ENCODE measurements at places on chromosomes 1 and 21.
A peak's percentile ranks its signal among the peaks of the same experiment; 100 is the strongest.

DNA sequence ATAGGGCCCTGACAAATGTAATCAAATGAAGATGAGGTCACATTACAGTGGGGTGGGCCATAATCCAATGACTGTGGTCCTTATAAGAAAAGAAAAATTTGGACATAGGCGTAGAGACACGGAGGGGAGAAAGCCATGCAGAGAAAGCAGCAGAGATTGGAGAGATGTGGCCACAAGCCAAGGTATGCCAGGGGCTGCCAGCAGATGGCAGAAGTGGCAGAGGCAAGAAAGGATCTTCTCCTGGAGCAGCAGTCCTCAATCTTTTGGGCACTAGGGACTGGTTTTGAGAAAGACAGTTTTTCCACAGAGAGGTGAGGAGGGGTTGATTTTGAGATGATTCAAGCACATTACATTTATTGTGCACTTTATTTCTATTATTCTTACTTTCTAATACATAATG lies 355.1 kb downstream of the NPHP4 start:
- no peak for DNase-seq

DNA sequence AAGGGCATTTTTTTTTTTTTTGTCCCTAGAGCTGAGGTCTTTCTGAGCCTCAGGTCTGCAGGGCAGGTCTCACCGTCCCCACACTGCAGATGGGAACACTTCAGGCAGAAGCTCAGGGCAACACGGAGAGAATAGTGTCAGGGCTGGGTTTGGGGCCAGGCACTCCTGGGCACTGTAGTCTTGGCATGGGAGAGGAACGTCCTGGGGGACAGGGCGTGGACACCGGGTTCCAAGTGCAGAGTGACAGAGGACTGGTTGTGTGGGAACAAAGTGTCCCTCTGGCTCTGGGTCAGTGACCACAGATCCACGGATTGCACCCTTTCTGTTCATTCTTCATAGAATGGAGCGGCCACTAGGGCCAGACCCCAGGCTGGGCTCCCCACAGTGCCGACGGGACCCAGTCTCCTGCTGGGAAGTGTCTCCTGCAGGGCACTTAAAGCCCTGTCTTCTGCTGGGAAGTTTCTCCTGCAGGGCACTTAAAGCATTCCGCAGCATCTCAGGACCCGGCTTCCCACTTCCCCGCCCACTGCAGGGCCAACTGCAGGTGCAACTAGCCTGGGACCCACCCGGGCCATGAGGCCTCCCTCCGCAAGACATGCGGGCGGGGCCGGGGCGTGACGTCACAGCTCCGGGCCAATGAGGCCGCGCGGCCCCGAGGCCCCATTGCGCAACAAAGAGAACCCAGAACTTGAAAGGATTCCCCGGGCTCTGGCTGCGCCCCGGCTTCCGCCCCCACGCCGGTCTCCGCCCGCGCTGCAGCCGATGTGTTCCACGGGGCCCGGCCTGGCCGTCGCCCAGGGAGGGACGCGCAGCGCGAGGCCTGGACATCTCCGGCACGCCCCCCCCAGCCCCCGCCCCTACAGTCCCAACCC lies 1.2 kb downstream of the GPR153 start:
- no peak for DNase-seq

DNA sequence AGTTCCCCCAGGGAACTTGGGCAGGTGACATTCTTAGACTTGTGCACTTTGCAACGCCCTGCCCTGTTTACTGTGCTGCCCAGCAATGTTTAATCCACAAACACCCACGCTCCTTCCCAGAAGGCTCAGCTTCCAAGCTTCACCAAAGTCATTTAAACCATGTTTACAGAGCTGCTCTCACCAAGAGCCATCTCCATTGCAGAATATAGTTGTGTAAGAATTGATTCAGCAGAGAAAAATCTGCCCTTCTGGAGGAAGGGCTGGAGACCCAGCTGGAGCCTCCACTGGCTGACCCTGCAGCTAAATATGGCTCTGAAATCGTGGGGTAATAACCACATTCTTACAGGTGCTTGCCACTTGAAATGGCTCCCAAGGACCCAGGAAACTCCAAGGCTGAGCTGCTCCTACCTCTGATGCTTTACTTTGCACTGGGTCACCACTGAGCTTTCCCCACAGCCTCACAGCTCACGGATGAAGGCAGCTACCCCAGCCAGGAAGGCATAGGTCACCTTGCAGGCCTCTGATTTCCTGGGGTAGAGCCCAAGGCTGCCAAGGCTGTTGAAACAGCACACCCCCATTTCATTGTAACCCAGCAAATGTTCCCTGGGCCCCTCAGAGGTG lies 8.7 kb downstream of the CAPN2 start:
- no peak for DNase-seq

GRCh38 chr21:33020558-33021100 lies 5.1 kb upstream of the OLIG2 start:
- DNase-seq: no peak

DNA sequence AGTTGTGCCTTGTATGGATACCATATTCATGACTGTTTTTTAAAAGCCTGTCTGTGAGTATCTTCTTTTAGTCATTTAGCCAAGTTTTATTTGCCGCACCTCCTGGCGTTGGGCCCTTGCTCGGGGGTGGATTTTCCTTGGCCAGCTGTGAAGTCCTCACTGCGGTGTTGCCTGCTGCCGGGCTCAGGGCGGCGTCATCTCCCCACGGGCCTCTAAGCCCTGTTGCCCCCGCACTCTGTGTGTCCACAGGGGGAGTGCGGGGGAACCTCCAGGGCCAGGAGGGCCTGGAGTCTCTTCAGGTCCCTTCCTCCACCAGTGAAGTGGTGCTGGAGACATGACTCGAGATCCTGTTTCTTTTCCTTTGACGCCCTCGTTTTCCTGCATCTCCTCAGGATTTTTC lies 65.8 kb upstream of the DIP2A start:
- DNase-seq: peak; percentile 9

GRCh38 chr1:69592341-69592740 lies 24.6 kb downstream of the LRRC7 start:
- no peak for DNase-seq

DNA sequence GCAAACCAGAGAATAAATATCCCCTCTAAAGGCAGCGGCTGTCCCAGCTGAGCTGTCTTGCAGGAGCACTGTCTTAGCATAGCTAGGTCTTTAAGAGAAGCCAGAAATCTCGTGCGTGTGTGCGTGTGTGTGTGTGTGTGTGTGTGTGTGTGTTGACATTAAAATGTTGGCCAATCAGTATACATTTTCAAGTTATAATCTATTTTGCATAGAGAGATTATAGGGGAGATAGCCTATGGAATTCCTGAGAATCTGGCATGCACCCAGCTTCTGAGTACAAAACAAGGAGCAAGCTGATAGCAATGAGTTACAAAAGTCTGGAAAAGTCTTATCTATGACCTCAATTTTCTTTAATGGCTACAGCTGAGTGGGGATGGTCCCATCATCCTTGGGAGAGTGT lies 17.7 kb downstream of the METTL13 start:
- DNase-seq: no peak

GRCh38 chr1:85440612-85441011 lies 24.3 kb downstream of the DDAH1 start:
- no peak for DNase-seq

DNA sequence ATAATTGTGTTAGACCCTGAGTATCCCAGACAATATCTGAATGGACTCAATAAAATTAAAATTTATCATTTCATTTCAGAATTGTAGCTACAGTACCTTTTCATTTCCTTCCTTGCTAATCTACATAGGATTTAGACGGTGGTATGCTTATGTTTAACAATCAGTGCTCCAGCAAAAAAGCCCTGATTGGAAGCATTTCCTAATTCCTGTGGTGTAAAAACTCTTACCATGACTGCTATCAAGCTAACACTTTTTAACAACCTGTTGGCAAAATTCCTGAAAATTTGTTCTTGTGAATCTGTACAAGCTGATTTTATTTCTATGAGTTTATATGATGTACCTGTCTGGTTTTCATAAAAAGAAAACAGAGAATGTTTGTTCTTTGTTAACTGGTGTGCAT lies 5.2 kb upstream of the FNBP1L start:
- no peak for DNase-seq

DNA sequence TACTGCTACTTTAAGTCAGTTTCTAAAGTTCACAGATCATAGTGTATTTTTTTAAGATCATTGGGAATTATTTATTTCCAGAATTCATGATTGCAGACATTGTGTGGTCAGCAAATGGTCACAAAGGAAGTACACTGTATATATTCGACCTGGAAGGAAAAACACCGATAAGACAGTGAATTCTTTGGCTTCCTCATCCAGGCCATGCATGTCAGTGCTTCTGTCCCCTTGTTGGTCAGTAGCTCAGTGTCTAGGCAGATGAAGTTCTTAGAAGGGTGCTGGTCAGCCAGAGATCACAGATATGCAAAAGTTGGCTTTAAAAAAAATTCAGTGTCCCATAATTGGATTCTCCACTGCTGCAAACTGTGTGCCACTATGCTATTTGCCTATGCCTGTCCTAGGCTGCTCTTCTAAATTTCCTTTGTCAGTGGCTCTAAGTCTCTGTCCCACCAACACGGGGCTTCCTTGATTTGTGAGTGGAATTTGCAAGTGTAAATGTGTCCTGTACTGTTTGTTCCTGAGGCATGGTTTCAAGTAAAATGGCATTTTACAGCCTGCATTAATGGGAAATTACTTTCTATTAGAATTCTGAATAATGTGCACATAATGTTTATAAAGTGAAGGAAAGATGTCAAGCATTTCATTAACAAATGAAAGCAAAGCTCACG lies 12.0 kb upstream of the VAMP4 start:
- DNase-seq: no peak

DNA sequence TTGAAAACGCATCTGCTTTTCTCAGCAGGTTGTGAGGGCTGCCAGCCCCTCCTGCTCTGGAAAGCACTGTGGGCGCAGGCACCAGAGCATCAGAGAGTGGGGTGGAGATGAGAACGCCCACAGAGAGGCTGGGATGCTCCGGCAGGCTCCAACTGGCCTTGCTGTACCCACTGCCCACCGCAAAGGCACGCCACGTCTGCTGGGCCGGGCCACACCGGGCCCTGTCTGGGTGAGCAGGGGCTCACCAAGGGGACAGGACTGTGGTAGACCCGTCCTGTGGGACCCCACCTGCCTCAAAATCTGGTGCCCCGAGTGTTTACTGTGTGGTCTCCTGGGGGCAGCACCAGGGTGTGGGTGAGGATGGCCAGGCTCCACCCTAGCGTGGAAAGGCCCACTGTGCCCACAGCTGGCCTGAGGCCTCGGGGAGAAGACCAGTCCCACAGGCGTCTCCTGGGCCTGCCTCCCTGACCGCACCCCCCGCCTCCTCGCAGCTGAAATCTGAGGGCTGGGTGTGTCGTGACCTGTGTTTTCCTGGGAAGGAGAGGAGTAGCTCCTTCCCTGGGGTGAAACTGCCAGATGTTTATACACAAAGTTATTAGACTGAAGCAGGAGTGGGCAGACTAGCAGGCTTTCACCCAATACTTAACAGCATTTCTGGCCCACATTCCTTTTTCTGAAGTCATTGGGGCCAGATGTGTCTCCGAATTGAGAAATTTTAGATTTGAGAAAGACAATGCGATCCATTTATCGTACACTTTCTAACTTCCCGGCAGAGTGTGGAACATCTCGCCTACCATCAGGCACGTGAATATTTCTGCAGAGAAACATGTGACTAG lies 53.8 kb downstream of the STUM start:
- peak; percentile 87 for DNase-seq
